ENCODE measurements at places on chromosomes 4 and X.
A peak's percentile ranks its signal among the peaks of the same experiment; 100 is the strongest.

DNA sequence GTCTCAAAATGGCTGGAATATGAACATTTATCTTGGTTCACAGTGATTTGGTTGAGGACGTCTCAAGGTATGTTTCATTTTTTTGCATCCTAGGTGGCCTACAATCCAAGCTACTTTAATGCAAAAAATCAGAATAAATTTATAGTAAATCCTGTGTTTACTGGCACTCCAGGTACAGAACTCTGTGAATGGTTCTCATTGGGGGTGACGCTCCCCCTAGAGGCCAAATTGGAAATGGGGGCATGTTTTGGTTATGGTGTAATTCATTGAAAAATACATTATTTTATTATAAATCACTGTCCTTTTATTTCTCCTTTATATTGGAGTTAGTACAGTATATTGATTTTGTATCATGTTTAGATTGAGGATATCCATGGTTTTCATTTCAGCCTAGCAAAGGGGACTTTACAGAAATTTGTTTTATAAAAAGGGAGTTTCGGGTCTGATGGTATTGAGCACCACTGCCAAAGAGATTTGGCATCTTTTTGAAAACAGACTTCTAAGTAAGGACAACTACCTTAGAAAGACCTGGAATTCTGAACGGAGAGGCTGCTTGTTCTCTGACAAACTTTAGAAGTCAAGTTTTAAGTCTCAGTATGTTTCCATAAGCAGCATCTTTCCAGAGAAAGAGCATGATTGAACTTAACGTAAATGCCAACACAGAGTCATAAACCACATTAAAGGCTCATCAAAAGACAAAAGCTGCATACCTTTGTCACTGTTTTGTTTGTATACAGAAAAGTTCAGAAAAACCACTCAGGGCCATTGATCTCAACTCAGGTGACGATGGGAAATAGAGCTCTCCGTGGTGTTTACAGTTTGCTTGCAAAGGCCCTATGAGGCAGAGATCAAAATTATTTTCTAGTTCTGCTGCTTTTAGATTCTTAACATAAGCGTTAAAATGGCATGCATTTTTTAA, 19.4 kb downstream of the MTM1 start:
- DNase-seq = no peak

- no peak for DNase-seq
Observed at GRCh38 chr4:24396988-24397387, 187.4 kb downstream of the DHX15 start.

DNA sequence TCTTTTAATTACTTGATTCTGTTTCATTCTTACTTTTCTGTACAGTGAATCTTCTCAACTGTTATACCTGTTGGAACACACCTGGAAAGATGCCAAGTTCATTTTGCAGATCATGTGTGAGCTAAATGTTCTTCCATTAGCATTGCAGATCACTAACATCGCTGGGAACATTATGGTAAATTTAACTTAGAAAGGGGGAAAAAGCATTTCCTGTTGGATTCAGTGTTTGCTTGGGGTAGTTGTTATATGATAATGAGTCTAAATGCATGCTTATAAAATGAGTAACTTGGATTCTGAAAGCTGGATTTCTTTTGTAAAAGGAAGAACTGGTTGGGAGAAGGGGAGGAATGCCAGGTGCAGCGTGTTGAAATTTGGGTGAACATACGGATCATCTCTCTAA, 47.6 kb downstream of the POLA1 start:
- DNase-seq = no peak

- DNase-seq = peak; percentile 28
Observed at GRCh38 chr4:103996064-103996463, 276.3 kb upstream of the TACR3 start.

GRCh38 chr4:85842540-85842939, 367.6 kb downstream of the ARHGAP24 start:
- DNase-seq = no peak

DNA sequence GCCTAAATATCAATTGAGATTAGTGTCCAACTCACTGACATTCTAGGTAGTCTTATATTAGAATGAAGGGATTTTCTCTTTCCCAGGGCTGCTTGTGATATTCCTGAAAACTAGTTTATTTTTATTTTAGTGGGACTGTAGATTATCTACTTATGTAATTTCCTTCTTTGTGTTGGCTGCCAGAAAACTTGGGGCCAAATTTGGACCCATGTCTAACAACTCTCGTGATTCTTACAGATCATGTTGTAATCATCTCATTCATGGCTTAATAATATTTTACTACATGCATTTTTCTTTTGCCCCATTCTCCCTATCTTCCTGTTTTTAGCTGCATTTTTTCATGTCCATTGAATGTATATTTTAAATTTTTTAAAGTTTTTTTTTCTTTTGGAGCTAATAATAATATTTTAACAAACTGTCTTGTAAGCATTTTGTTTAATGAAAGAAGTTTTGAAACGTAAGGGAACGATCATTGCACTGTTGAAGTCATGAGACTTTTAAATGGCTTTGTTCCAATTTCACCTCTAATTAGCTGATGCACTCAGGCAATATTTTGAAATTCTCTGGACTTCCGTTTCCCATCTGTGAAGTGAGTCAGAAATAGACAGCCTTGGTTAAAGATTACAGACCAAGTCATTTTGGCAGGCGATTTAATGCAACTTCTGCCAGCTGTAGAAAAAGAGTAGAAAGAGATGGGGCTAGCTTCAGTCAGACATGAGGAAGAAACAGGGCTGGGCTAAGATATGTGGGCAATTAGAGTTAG, 14.3 kb upstream of the TDO2 start:
- DNase-seq = no peak

GRCh38 chr4:162061214-162061613, 102.6 kb downstream of the FSTL5 start:
- DNase-seq = no peak

Measured in SJSA1 (cell line).